Right atrium auricular region (tissue), 2 donors: ENCODE measurements at places on chromosomes 7 and 10. TPM values are rescaled to one million over a fixed set of nuclear protein-coding genes. Genes with fewer than 3 reads are reported as not detected.

Gene ELOVL3
- total RNA-seq = not detected

Gene SAMD9L
- total RNA-seq = 5.7 TPM

Gene INTS1
- total RNA-seq = 47.0 TPM

Gene DNAJC12
- total RNA-seq = 6.0 TPM

Gene INTS15
- 19.5 TPM for total RNA-seq

Gene DEPP1
- total RNA-seq = 143 TPM

Gene RNF32
- not detected for total RNA-seq

Gene SYT15B
- total RNA-seq = 1.5 TPM

Gene TM9SF3
- 46.7 TPM for total RNA-seq

Gene GPR158
- total RNA-seq = not detected

Gene CTAGE4
- total RNA-seq = 0.90 TPM

Gene ERVW-1
- not detected for total RNA-seq

Gene TRPV5
- total RNA-seq = not detected

Gene GNAT3
- not detected for total RNA-seq

Gene SPDYE9
- not detected for total RNA-seq

Gene MMP21
- 0.67 TPM for total RNA-seq

Gene SPDYE2
- total RNA-seq = 0.16 TPM

Gene DCLRE1A
- total RNA-seq = 4.9 TPM

Gene NOS3
- 78.6 TPM for total RNA-seq

Gene AGR2
- not detected for total RNA-seq

Gene CDK14
- 37.9 TPM for total RNA-seq

Gene ELFN1
- 6.5 TPM for total RNA-seq

Gene SPDYE5
- total RNA-seq = not detected

Gene SFXN2
- 0.59 TPM for total RNA-seq

Gene SLC26A5
- total RNA-seq = not detected

Gene TMEM270
- not detected for total RNA-seq

Gene ETV1
- 27.7 TPM for total RNA-seq

Gene CPXM2
- total RNA-seq = 8.3 TPM

Gene TBXAS1
- total RNA-seq = 4.6 TPM

Gene SPDYE11
- total RNA-seq = not detected

Gene ZRANB1
- 24.1 TPM for total RNA-seq

Gene AGAP4
- total RNA-seq = 7.2 TPM

Gene RBP3
- not detected for total RNA-seq

Gene PROSER2
- total RNA-seq = 3.1 TPM

Gene ATG9B
- total RNA-seq = not detected

Gene SLC26A3
- total RNA-seq = not detected
